ENCODE measurements at places on chromosomes 3 and 15.
A peak's percentile ranks its signal among the peaks of the same experiment; 100 is the strongest.

- DNase-seq = peak; percentile 30
Measured at GRCh38 chr3:69181592-69182211, 59.3 kb upstream of the LMOD3 start.

- no peak for DNase-seq
Measured at GRCh38 chr3:153159771-153160397, 2.1 kb upstream of the RAP2B start.

DNA sequence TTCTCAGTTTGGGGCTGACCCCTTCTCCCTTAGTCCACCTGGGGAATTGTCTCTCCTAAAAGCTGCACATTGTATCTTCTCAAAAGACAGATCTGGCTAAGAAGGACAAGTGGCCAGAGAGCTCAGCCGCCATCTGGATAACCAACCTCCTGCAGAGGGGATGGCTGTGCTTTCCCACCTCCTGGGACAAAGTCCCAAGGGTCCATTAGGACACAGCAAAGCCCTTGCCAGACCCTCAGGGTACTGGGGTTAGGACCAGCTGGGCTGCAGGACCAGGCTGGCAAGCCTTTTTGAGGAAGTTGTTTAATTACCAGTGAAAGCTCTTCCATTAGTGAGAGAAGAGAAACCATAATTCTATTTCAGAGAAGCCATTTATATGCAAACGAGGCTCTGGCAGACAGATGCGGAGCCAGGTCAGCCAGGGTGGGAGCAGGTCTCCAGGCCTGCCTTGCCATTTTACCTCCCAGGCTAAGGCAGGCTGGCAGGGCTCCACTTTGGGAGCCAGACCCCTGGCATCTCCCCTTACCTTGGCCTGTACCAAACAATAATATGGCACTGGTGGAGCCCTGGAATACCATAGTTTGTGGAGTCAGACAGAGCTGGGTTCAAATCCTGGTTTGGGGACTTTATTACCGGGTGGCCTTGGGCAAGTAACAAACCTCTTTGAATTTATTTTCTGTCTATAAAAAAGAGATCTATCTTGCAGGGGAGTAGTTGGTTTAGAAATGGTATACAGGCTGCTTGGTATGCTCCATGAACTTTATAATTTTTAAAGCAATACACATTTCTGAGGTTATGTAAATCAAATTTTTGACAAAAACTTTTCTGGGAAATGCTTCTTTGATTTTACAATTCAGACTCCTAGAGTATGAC is 17.9 kb downstream of the SHF start:
- DNase-seq = no peak

DNA sequence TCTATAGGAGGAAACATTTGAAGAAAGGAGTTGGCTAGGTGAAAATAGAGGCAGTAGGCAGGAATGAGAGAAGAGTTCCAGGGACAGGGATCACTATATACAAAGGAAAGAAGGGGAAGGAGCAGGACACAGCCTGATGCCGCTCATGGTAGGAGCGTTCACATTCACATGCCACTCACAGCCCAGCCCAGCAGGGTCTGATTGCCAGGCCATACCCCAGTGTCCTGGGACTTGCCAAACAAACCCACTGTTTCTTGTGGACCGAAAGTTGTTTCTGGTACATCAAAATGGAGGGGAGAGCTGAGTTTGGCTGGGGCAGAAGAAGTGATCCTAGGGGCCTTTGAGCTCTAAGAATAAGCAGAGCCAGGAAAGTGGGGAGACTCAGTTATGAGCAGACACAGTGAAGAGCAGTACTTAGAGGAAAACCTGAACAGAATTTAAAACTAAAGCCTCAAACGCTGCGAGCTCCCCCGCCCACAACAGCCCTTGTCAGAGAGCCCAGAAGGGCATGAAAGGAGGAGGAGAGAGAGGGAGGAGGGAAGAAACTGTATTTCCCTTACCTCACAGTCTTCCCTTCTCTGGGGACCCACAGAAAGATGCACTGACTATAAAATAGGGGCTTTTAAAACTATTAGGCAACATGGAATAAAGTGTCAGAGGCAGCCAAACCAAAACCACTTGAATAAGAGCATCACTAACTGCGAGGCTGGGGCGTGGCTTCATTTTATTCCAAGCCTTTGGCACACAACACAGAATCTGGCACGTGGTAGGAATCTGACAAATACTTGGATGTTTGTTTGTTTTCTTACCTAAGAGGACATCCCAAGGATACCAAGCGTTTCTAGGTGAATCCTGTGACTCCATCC is 129.0 kb downstream of the RPL22L1 start:
- DNase-seq = peak; percentile 97

- no peak for DNase-seq
Measured at GRCh38 chr3:136277634-136278033, 27.5 kb downstream of the PCCB start.

GRCh38 chr3:110815008-110815583 is 256.5 kb upstream of the NECTIN3 start:
- peak; percentile 74 for DNase-seq

GRCh38 chr3:71092665-71093064 is 490.9 kb downstream of the FOXP1 start:
- DNase-seq = no peak

GRCh38 chr3:18393906-18394305 is 31.2 kb downstream of the SATB1 start:
- DNase-seq = peak; percentile 11

Data from AG10803 (cell line).